Ureter (tissue), 1 donor: ENCODE measurements at places on chromosomes 3 and 15.
A peak's percentile ranks its signal among the peaks of the same experiment; 100 is the strongest.

DNA sequence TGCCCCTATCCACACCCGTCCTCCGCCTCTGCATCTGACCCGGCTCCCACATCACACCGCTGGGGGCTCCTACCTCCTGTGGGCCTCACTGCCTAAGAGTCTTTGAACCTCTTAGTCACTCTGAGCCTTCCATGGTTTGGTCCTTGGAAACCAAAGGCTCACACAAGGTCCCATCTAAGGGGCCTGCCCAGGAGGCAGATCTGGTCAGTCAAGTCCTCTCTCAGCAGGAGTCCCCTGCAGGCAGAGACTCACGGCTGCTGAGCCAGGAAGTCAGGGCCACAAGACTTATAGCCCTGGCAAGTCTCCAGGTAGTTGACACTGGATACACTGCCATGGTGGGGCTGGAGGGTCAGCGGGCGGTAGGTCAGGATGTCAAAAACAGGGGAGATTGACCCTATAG, 31.2 kb upstream of the ALDH1L1 start:
- no peak for DNase-seq

GRCh38 chr3:59540696-59541095, 490.9 kb upstream of the CFAP20DC start:
- DNase-seq: no peak

DNA sequence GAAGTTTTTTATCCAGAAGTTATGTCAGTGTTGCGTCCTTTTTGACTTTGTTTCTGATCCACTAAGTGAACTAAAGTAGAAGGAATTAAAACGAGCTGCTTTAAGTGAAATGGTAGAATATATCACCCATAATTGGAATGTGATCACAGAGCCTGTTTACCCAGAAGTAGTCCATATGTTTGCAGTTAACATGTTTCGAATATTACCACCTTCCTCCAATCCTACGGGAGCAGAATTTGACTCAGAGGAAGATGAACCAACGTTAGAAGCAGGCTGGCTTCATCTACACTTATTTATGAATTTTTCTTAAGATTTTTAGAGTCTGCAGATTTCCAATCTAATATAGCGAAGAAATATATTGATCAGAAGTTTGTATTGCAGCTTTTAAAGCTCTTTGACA, 57.6 kb downstream of the DNAH1 start:
- no peak for DNase-seq

DNA sequence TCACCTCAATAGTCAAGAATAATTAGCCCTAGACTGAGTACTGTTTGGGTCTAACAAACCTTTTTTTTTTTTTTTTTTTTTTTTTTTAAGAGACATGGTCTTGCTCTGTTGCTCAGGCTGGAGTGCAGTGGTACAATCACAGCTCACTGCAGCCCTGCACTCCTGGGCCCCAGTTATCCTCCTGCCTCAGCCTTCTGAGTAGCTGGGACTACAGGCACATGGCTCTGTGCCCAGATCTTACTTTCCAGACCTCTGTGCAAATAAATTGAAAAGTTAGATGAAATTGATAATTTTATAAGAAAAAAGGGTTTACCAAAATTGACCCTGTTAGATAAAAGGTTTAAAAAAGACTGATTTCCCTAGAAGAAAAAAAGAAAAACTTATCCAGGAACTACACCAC, 79.0 kb downstream of the NR2E3 start:
- no peak for DNase-seq

GRCh38 chr3:196162679-196163078, 48.5 kb downstream of the ZDHHC19 start:
- no peak for DNase-seq

- peak; percentile 47 for DNase-seq
These were observed 101.2 kb upstream of the ETV5 start for GRCh38 chr3:186209810-186210752.

GRCh38 chr15:56371495-56372147, 6.4 kb downstream of the TEX9 start:
- no peak for DNase-seq

DNA sequence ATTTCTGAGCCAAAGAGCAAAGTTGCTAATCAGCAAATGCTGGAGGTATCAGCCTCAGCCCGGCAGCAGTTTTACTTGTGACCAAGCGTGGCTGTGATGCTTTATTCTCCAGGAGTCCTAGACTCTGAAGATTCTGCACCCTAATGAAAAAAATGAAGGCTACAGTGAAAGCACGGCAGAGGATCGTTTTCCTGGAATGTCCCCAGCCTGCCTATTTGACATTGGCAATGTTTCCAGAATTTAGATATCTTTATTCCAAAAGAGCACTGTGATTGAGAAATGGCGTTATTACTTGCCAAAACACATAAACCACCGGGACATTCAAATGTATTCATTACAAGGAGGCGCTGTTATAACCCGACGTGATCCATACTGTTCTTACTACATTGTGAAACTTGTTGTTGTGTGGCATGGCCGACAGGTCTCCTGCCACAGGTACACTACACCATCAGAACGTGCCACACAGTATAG, 263.8 kb downstream of the SLCO3A1 start:
- no peak for DNase-seq

DNA sequence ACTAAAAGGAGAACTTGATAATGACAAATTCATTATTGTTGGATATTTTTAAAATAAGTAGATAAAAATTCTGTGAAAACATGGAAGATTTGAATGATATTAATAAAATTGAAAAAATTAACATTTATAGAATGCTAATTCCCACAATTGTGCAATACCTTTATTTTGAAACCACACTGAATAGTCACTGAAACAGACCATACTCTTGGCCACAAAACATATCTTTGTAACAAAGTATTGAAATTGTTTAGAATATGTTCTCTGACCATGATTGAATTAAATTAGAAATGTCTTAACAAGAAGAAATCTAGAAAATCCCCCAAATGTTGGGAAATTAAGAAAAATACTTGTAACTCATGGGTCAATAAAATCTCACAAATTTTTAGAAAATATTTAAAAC, 49.2 kb downstream of the ARHGAP11B start:
- DNase-seq: no peak

- no peak for DNase-seq
These were observed 461.4 kb upstream of the ONECUT1 start for GRCh38 chr15:53251523-53251922.

DNA sequence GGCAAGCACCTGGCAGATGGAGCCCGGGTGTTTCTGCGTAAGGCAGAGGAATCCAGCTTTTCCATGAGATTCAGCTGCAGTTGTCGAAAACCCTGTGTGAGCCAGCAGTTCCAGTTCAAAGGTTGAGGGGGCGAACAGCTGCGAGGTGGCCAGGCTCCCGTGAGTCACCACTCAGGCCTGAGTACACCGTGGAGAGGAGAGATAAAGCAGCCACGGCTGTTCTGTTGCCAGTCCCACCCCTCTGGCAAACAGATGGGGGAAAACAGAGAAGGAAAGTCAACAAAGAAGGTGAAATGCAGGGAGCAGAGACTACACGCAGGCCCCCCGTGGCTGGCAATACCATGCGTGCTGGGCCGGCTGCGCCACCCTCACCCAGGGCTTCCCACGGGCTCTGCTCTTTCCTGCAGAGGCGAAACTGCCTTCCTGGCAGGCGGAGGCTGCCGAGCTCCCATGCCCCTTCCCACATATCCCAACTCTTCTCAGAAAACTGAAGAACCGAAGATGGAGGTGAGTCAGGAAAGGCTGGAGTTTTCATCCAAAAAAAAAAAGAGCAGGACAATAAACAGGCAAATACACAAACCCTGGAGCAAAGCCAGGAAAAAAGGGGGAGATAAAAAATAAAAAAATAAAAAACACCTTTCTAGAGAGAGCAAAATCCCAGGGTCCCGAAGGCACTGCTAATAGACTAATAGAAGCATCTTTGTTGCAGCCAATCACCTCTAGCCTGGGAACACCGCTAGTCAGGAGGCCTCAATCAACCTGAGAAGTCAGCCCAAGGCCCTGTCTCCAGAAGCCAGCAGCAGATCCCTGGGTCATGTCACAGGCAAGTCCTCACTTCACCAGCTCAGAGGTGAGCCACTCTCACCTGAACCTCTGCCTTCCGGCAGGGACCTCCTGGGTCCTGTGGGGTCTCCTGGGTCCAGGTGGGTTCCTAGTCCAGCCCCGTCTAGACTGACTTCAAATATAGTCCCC, 37.7 kb downstream of the FAM174B start:
- peak; percentile 80 for DNase-seq

DNA sequence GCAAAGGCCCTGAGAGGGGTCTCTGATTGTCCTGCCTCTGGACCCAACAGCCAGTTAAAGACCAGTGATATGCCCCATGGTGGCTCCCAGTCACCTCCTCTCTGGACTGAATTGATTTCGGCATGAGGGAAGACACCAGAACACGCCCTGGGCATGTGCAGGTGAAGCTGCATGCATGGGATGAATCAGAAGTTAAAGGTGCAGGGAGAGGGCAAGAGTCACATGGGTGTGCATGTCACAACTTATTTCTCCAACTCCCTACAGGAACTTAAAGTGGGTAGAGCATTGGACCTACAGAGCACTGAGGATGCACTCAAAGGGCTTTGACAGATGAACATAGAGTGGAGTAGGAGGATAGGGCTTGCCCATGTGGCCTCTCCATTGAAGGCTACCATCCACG, 16.9 kb upstream of the RHCG start:
- DNase-seq: no peak

GRCh38 chr3:51968883-51969678, 1.8 kb upstream of the PCBP4 start:
- no peak for DNase-seq

DNA sequence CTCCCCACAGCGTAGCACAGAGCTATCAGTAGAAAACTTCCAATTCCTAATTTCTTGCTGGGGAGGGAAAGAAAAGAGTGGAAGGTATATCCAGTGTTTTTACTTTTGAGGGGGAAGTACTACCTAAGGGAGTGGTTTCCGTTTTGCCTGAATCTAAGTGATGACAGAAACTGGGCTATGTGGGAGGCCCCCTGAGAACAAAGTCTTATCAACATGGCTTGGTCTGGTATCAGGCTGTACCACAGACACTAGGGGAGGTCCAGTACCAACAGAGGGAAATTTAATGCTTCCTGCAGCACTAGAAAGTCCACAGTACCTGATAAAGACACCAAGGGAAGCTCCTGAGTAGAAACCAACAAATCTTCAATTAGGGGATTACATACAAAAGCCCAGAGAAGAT, 199.2 kb downstream of the IL5RA start:
- DNase-seq: no peak

DNA sequence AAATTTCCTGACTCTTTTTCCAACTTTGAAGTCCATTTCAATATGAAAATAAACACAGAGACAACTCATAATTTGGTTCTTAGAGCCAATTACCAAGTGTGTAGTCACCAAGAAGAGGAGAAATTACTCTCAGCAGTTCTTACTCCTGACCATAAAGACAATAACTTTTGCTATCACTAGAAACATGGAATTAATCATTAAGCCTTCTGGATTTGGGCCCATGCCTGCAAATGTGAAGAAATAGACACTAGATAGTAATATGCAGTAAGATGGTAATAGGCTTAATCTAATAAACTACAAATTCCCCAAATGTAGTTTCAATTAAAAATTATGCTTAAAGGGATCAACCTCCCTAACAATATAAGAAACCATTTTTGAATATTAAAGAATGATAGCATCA, 185.1 kb upstream of the AGTR1 start:
- DNase-seq: no peak

DNA sequence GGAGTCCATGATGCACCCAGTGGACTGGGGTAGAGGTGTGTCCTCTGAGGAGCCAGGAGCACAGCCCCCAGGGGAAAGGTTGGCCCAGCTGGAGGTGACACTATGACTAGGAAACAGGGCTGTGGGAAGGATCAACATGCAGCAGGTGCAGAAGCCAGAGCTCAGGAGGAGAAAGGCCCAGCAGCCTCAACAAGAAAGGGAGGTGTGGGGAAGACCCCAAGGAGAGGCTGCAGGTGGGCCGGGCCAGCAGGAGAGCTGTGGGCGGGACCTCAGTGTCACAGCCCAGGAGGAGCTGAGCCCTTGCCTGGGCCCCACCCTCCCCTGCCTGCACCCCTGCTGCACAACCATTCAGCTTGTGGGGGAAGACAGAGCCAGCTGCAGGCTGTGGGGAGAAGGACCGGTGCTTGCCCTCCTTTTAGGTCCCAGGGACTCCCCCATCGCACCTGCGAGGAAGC, 18.4 kb upstream of the KLF13 start:
- no peak for DNase-seq

GRCh38 chr3:58018892-58019742, 10.9 kb downstream of the FLNB start:
- DNase-seq: no peak

- no peak for DNase-seq
These were observed 134.6 kb downstream of the CMSS1 start for GRCh38 chr3:99952306-99952705.

DNA sequence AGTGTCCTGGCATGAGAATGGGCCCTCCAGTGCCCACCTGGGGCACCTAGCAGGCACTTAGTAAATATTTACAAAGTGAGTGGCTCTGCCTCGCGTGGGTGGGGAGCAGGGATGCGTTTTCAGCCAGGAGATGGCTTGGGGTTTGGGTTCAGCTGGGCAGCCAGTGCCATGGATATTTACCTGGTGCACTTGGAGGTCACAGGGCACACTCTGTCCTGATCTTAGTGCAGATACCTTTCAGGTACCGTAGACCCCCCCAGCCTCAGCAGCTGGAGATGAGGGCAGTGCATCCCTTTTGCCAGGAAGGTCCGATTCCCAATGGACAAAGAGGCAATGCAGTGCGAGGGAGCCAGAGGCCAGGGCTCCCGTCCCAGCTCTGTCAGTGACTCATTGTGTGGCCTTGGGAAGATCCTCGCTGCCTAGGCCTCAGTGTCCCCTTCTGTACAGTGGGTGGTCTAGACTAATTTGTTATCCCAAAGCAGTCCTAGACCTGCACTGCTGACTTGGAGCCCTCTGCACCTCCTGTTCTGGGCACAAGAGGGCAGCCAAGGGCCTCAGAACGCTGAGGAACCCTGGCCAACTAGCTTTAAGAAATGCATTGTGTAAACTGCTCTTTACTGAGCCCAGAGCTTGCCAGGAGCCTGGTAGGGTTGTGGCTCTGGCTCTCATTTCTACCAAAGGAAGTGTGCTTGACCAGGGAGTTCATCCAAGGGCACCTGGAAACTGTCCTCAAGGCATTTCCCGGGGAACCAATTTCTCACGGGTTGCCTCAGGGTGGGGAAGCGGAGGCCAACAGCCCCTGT, 16.0 kb downstream of the HDAC11 start:
- peak; percentile 87 for DNase-seq

DNA sequence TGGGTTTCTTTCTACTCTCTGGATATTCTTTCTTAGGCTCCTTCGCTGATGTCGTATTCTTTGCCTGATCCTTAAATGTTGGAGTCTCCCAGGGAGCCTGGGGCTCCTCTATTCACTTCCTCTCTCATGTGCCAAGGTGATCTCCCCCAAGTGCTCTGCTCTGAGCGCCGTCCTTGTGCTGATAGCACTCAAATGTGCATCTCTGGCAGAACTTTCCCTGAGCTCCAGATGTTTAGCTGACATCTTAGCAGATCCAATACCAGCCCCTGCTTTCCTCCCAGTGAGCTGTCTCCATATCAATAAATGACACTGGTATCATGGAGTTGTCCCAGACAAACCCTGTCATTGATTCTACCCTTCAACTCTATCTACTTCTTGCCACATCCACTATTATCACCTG, 62.4 kb downstream of the NTRK3 start:
- DNase-seq: no peak

GRCh38 chr3:79817224-79817623, 49.4 kb upstream of the ROBO1 start:
- DNase-seq: no peak

GRCh38 chr3:80052271-80052670, 284.5 kb upstream of the ROBO1 start:
- DNase-seq: no peak
